ENCODE measurements at places on chromosomes 6 and 20.

- DNase-seq = no peak
Measured at GRCh38 chr20:24609757-24610156, 140.3 kb downstream of the SYNDIG1 start.

GRCh38 chr20:37158248-37158647 is 20.9 kb upstream of the RPN2 start:
- no peak for DNase-seq

- DNase-seq = no peak
Measured at GRCh38 chr6:124819346-124819745, 142.9 kb upstream of the RNF217 start.

- DNase-seq = no peak
Measured at GRCh38 chr20:49695830-49696229, 17.8 kb downstream of the B4GALT5 start.

Data from stimulated activated CD4-positive, alpha-beta T cell treated with anti-CD3 and anti-CD28 coated beads, TNF-alpha, amount 100 ng/mL, for 1 hour (primary cell).